ENCODE measurements at places on chromosomes 7 and 10.

DNA sequence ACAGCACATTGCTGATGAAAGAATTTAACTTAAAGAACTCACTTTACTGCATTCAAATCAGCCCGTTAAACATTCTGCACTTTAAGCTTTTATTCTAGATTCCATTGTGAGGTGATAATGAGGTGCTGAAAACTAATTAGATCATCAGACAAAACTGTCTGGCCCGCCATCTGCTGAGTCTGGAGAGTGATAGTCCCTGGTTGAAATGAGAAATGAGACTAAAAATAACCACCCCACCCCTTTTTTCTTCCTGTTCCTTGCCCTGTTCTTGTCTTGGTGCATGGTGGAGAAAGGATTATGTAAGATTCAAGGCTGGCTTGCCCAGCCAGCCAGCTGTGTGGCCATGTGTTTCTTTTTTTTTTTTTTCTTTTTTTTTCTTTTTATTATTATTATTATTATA is 277.0 kb upstream of the COBL start:
- DNase-seq, result no peak

DNA sequence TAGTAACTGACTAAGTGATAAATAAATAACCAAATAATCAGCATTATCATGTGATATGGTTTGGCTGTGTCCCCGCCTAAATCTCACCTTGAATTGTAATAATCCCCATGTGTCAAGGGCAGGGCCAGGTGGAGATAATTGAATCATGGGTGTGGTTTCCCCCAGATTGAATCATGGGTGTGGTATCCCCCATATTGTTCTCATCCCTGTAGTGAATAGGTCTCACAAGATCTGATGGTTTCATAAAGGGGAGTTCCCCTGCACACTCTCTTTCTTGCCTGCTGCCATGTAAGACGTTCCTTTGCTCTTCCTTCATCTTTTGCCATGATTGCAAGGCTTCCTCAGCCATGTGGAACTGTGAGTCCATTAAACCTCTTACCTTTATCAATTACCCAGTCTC is 72.1 kb upstream of the NRP1 start:
- DNase-seq, result no peak

DNA sequence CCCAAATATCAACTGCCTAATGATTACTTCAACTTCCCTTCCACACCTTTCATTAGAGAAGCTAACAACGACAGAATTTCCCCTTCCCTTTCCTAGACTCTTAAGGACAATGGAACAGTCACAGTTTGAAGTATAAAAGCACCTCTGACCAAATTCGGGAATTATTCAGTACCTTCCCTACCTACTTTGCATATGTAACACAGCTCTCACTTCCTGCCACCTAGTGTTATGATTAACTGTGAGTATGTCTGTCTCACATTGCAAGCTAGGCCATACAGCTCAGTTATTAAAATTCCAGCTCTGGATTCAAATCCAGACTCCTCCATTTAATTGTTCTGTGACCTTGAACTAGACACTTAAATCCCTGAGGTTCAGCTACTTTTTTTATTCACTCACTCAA is 44.8 kb upstream of the HPSE2 start:
- no peak for DNase-seq

- no peak for DNase-seq
Measured at GRCh38 chr7:116776610-116777289, 85.6 kb upstream of the CAPZA2 start.

- no peak for DNase-seq
Measured at GRCh38 chr7:22989643-22990587, 24.0 kb downstream of the HYCC1 start.

- no peak for DNase-seq
Measured at GRCh38 chr10:93916257-93917063, 22.7 kb downstream of the SLC35G1 start.

- no peak for DNase-seq
Measured at GRCh38 chr7:71477441-71477840, 345.5 kb downstream of the GALNT17 start.

DNA sequence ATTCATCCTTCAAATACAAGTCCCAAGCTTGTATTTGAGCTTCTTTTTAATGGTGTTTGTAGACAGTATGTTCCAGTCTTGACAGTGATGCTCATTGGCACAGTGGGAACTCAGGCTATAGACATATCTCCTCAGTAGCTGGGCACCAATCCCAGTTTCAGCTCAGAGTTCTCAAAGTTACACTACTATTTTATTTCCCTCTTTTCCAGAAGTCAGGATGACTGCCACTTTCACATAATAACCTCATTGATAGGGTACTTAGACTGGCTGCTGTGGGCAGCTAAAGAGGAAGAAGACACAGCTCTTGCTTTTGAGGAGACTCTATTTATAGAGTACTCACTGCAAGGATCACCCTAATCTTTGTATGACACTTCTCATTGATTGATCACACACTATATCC is 2.4 kb downstream of the GBF1 start:
- DNase-seq, result no peak

- DNase-seq, result no peak
Measured at GRCh38 chr7:157520249-157520648, 183.4 kb downstream of the DNAJB6 start.

GRCh38 chr10:43044961-43045621 is 31.8 kb upstream of the RET start:
- DNase-seq, result no peak

Measured in GM06990 (cell line).